Tibial nerve (tissue), 4 donors: ENCODE measurements at places on chromosomes 6 and 20. TPM values are rescaled to one million over a fixed set of nuclear protein-coding genes. Genes with fewer than 3 reads are reported as not detected.

DNA sequence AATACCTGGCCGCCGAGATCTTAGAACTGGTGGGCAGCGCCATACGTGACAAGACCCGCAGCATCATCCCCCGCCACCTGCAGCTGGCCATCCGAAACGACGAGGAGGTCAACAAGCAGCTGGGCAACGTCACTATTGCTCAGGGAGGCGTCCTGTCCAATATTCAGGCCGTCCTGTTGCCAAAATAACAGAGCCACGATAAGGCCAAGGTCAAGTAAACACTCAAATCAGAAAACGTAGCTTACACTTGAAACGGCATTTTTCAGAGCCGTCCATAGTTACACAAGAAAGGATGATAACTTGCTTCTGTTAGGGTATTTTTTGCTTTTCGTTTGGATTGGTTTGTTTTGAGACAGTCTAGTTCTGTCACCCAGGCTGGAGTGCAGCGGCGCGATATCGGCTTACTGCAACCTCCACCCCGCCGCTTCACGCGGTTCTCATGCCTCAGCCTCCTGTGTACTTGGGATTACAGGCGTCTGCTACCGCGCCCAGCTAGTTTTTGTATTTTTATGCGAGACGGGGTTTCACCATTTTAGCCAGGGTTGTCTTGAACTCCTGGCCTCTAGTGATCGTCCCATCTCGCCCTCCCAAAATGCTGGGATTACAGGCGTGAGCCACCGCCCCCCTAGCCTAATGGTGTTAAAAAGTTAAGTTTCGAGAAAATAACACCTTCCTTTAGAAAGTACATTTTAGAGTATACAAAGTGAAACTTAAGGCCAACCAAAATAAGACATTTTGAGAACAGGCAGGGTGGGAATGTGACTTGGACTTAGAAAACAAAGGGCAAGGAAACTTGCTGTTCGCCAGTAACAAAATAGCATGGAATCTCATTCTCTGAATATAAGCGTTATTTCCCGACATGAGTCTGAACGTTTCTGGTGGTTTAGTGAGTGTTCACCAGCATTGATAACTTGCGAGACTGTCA is 42.8 kb upstream of the HFE start:
- DNase-seq = no peak

GRCh38 chr6:28226460-28226859 is 1.4 kb downstream of the ZSCAN9 start:
- DNase-seq = no peak

GRCh38 chr20:11502061-11502460 is 415.6 kb upstream of the BTBD3 start:
- no peak for DNase-seq

GRCh38 chr6:71400852-71401251 is 112.2 kb downstream of the OGFRL1 start:
- no peak for DNase-seq

GRCh38 chr20:19375395-19375794 is 163.0 kb downstream of the SLC24A3 start:
- DNase-seq = no peak

DNA sequence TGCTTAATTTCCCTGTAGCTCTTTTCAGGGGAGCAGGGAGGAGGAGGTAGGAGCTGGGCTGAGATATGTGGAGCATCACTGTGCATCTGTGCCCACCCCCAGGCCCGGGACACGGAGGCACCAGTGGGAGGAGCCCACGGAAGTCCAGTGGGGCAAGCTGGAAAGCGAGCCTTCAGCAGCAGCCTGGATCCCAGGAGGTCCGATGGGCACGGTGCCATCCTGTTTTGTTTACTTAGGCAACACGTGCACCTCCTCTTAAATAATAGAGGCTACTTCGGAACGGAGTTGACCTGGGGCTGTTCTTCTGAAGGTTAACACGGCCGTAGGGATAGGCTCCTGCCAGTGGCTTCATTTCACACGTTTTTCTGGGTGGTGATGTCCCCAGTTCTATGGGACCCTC is 51.6 kb downstream of the CDH4 start:
- DNase-seq = no peak

DNA sequence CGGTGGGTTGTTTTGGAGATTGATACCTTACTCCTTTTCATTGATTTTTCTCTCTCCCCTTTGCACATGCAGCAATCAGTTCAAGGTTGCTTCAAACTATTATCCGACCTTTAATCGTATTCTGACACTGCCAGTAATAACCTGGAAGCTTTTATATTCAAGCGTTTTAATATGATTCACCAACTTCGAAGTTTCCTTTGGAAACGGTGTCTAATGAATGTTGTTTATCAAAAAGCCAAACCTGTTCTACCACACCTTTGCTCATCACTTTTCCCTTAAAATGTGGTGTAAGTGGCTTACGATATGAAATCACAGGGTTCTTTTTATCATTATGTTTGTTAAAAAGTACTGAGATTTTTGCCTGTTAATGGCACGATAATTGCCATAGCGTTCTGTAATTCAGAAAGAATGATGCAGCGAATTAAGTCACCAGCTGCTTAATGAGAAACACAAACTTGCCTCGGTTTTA is 660 bp downstream of the STXBP5 start:
- no peak for DNase-seq

DNA sequence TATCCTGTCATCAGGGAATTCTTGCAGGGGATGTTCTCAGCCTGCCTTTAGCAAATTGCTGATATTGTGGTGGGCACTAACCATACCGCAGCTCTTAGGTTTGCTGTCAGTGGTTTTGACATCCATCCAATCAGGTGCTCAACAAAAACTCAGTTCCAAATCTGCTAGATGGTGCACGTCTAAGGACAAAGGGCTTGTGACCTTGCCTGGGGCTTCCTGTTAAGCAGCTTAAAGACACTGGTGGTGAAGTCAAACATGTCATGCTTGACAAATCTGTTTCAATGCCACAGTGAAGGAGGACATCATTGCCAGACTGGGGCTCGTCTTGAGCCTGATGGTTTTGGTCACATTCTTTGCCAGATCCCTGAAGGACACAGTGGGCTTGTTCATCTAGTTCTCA is 179.8 kb upstream of the NOX3 start:
- no peak for DNase-seq

DNA sequence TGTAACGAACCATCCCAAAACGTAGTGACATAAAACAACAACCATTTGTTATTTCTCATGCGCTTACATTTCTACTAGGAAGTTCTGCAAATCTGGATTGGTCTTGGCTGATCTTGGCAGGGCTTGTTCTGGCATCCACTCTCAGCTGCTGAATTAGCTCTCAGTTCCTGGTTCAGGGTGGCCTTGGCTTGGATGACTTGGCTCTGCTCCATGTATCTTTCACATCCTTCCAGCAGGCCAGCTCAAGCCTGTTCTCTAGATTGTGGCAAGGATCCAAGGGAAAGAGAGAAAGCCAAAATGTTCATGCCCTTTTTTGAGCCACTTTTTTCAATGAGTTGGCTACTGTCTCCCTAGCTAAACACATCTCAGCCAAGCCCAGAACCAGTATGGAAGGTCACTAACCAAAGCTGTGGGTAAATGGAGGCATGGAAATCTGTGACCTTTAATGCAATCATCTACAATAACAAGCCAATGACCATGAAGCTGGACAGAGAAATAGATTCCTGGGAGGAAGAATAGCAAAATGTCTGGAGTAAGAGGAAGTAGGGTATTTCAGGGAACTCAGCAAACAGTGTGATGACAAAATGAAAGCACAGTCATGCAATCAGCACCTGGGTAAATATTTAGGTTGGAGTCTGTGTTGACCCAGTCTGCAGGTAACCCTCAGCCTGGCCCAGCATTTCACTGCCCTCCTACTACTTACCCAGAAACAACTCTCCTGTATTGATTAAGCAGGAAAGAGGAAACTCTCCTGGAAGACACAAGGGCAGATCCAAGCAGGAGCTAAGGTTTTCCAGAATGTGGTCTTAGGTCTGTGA is 32.7 kb upstream of the SNAP25 start:
- no peak for DNase-seq

DNA sequence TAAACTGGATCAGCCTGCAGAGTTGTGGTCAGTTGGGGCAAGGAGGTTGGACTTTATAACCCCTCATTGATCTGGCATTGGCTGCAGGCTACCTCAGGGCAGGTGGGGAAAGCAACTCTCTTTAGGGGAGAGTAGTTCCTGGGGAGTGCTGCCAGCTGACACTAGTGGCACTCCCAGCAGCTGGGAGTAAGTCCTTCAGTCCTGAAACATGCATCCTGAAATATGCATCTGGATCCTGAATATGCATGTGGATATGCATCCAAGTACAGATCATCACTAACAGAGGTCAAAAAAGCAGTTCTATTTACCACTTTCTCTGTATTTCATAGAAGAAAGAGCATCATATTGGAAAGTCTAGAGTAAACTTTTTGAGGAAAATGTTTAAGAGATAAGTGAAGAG is 350.8 kb downstream of the EPM2A start:
- no peak for DNase-seq

DNA sequence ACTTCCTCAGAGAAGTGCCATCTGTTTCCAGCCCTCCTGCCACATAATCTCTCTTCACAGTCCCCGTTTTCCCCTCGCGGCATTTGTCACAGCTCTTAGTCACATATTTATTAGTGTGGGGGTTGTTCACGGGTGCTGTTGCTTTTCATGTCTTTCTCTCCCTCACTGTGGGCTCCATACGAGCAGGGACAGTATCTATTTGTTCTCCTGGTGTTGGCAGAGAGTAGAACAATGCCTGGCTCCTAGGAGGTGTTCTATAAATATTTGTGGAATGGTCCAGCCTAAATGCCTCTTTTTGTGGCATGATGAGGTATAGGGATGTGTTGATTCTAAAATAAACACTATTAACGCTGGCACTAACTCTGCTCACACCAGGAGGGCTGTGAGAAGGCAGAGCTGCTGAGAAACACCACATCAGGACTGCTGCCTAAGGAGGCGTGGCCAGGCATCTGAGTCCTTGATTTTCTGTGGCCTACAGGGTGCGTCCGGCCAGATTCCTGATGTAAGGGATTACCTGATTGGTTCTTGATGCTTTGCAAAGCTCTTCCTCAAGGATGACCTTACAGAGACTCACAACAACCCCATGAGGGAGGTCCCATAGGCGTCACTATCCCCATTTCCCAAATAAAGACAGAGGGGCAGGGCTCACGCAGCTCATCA is 219.8 kb upstream of the ARID1B start:
- no peak for DNase-seq

- DNase-seq = no peak
Observed at GRCh38 chr6:132218059-132218696, 183.1 kb downstream of the MOXD1 start.

- no peak for DNase-seq
Observed at GRCh38 chr6:3620389-3620788, 131.1 kb downstream of the PXDC1 start.

GRCh38 chr6:108798670-108799353 is 49.4 kb upstream of the ARMC2 start:
- no peak for DNase-seq

DNA sequence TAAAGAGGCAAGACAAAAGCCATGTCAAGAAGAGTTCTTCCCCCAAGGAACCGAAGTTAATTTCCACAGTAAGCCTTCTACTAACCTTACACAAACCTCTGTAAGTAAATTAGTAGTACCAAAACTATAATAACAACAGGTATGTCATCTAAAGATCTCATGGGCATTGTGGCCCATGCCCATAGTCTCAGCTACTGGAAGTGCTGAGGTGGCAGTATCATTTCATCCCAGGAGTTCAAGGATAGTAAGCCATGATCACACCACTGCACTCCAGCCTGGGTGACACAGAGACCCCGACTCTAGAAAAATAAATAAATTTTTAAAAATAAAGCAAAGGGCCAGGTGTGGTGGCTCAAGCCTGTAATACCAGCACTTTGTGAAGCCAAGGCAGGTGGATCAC is 29.2 kb downstream of the MDN1 start:
- no peak for DNase-seq

- DNase-seq = no peak
Observed at GRCh38 chr6:167706313-167707109, 120.2 kb upstream of the AFDN start.

DNA sequence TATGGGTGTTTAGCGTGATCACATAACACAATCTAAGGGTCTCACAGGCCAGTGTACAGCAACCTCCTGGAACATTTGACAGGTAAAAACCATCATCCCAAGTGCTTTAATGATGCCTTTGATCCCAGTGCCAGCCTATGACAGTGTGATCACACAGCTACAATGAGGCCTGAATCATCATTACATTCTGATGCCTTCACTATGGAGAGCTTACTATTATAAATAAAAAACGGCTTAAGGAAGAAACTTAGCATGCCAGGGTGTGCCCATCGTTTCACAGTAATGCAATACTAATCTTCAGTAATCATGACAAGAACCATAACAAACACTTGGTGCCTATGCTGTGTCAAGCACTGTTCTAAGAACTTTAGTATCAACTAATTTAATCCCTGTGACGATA is 11.4 kb downstream of the MAP7 start:
- DNase-seq = no peak

DNA sequence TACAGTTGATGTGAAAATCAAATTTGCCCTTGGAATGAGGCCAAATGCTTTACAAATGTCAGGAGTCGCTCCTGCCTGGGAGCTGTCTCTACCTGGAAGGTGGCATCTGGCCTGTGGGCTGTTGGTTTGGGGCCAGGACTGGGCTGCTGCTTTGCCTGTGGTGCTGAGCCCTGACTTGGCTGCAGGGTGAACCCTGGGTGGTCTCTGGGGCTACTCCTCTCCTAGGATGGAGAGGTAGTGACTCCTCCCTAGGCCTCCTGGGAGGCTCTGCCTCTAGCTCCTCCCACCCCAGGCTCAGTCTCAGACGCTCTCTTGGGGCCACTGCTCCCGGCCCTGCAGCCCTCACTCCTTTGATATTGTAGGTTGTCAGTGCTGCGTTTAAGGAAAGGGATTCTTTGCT is 47.5 kb downstream of the EFCAB8 start:
- DNase-seq = no peak

DNA sequence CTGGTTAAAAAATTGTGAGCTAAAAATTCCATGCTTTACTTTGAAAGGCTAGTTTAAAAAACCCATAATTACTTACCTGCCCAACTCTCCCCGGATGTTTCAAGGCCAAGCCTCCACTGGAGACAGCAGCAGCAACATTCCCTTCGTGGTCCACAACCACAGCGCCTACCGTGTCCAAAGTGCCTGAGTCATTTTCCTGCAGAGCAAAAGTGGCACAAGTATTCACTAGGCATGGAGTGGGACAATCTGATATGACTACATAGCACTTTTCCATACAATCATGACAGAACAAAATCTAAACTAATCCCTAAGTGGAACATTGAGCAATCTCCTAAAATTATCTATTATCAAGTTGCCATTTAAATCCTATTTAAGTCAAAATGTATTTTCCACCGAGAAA is 104.8 kb downstream of the TASP1 start:
- DNase-seq = no peak

GRCh38 chr6:16102208-16102607 is 26.7 kb upstream of the MYLIP start:
- no peak for DNase-seq

- DNase-seq = no peak
Observed at GRCh38 chr6:34047913-34048867, 97.7 kb downstream of the GRM4 start.

GRCh38 chr6:72080260-72080941 is 194.1 kb downstream of the RIMS1 start:
- DNase-seq = no peak

GRCh38 chr6:169884158-169884557 is 132.7 kb downstream of the ERMARD start:
- DNase-seq = no peak

Gene CDH22
- total RNA-seq = 0.20 TPM

Gene ADIG
- not detected for total RNA-seq

Gene HMGCLL1
- total RNA-seq = 10.8 TPM

Gene MSH5
- total RNA-seq = 21.2 TPM

Gene COL9A1
- total RNA-seq = 1.2 TPM

Gene RIMS4
- 4.7 TPM for total RNA-seq

Gene BCAS1
- total RNA-seq = 59.6 TPM

Gene ULBP1
- 0.21 TPM for total RNA-seq

Gene BPIFB2
- total RNA-seq = not detected
